ENCODE measurements at places on chromosomes 4 and X.

DNA sequence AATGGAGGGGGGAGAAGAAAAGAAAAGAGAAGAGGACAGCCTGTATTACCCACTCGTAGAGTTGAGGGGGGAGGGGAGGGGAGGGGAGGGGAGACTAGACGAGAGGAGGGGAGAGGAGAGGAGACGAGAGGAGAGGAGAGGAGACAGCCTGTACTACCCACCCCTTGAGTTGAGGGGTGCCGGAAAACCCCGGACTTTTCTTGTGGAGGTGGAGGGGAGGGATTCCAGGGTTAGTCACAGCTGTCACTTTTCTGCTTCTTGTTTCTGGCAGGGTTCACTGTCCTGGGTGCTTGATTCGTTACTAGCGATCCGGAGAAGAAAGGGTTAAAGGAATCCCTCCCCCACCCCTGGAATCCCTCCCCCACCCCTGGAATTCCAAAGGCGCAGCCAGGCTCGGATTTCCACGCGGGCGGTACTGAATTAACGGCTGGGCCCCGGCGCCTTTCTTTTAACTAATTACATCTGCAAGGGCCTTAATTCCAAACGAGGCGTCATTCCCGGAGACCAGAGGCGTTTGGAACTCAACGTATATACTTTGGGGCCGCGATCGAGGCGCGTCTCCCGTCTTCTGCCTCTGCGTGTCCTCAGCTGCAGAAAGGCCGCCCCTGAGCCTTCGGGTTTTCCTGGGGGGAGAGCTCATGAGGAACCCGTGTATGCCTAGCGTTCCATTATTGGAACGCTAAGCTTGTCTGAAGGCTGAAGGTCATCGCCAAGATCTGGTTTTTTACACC, 20.1 kb upstream of the CSF2RA start:
- peak; percentile 55 for DNase-seq

DNA sequence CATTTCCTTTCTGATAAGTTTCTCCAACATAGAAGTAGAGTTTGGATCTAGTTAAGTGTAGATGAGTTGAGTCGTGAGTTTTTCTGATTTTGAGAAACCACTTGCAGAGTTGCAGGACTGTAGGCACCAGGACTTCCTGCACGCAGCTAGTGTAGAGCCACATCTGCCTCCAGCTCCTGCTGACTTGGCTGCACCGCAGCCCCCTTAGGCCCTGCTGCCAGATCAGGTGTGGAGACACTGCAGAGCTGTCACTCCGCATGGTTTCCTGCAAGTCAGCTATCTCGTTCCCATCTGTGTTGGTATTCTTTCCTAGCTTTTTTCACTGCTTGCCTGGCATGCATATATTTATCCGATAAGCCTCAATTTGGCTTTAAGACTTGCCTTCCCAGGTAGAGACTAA, 48.9 kb downstream of the PCDH7 start:
- DNase-seq: no peak

DNA sequence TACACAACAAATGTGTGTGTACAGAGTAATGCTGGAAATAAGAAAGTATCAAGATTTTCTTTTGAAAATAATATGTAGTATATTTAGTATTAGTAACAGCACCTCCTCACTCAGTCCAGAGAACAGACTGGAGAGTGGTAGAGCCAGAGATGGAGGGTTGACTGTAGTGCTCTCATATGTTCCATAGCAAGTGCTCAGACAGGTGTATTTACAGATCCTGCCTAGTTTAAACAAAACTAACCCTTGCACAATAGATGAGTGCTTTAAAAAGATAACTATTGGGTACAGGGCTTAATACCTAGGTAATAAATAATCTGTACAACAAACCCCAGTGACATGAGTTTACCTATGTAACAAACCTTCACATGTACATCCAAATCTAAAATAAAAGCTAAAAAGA, 381.0 kb upstream of the EMCN start:
- no peak for DNase-seq

DNA sequence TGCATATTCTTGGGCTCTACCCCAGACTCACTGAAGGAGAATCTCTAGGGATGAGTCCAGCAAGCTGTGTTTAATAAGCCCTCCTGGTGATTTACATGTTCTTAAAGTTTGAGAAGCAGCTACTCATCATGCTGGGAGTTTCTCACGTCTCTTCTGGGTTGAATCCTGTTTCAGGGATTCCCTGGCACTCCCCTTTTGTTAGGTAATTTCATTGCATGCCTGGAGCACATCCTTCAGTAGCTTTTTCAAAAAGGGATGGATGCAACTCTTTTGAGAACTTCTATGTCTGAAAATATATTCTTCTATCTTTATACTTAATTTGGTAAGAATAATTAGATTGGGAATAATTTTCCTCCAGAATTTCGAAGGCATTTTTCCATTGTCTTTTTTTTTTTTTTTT, 4.4 kb downstream of the EVC start:
- no peak for DNase-seq

GRCh38 chrX:153460826-153461225, 9.6 kb downstream of the HAUS7 start:
- DNase-seq: peak; percentile 26

GRCh38 chr4:110268790-110269189, 70.4 kb upstream of the ELOVL6 start:
- DNase-seq: no peak

- no peak for DNase-seq
These were observed 249.3 kb upstream of the PRKX start for GRCh38 chrX:3962511-3963311.

- no peak for DNase-seq
These were observed 4.9 kb upstream of the HAUS7 start for GRCh38 chrX:153475271-153475670.

GRCh38 chr4:1177274-1178141, 5.1 kb upstream of the SPON2 start:
- DNase-seq: no peak

DNA sequence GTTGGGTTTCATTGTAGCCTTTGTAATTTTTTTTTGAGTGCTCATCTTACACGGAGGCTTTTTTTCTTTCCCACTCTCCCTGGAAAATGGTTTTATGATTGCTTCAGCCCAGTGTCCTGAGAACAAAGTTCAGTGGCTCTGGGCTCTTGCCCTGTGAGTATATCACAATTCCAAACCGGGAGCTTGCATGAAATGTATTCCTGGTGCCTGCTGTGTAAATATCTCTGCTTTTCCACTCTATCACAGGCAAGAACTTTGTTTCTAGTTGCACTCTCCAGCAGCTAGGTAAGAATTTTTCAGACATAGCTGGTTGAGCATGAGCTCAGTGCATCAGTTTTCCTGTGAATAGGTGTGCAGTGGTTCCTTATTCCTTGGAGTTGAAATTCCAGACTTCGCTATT, 60.8 kb downstream of the SUPT20HL2 start:
- DNase-seq: no peak

GRCh38 chr4:79869597-79870237, 203.3 kb downstream of the ANTXR2 start:
- DNase-seq: no peak

GRCh38 chr4:148052448-148052847, 320.6 kb downstream of the ARHGAP10 start:
- DNase-seq: no peak

DNA sequence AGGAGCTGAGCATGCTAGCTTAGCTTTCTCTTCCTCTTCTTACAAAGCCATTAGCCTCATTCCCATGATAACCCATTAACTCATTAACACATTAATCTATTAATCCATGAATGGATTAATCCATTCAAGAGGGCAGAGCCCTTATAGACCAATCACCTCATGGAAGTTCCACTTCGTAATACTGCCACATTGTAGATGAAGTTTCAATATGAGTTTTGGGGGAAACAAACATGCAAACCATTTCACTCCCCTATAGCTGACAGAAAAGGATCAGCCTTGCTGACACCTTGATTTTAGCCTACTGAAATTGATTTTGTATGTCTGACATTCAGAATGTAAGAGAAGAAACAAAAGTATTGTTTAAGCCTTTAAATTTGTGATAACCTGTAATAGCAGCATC, 251.8 kb upstream of the GALNTL6 start:
- DNase-seq: no peak

DNA sequence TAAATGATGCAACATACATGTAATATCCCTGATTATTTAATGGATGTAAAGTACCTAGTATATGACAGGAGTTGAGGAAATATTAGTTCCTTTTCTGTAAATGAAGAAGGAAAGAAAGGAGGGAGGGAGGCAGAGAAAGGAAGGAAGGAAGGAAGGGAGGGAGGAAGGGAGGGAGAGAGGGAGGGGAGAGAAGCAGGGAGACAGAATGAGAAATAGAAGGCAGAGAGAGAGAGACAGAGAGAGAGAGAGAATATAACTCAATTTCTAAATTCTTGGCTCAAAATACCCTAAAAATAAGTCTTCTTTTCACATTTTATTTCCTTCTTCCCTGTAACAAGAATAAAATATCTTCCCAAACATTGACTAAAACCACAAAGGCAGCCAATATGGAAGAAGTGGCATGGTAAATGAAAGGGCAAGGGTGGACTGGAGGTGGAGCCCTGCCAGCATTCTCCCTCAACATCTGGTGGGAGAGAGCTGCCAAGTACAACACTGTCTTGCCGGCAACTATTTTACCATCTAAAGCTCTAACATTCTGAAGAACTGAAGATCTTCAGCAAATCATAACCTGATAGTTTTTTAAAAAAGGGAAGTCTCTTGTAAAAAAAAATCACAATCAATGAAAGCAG, 245.1 kb downstream of the PPP3CA start:
- DNase-seq: no peak

- DNase-seq: no peak
These were observed 216.6 kb upstream of the INTU start for GRCh38 chr4:127416115-127416514.

DNA sequence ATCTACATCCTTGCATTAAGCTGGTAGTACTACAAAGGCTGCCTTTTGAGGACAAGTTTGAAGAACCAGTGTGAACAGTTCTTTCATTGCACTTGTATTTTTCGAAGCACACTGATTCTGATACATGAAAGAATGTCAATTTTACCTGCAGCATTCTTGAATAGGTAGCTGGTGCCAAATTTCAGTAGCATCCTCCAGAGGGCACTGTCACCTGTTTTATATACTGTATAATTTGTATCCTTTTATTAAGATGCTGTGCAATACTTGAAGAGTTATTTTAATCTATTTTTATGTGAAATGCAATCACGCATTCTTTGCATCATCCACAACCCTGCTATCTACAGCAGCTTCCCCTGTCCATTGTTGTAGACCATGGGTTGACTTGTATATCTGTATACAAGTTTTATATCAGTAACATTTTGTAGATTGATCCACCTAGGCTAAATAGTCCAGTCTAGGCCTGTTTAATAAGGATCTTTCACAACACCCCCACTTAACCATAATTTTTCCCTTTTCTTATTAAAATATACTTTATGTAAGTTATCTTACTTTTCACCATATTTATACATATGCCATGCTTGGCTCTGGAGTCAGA, 325.7 kb downstream of the PCDH7 start:
- no peak for DNase-seq

GRCh38 chrX:5829469-5829868, 399.2 kb downstream of the NLGN4X start:
- no peak for DNase-seq

DNA sequence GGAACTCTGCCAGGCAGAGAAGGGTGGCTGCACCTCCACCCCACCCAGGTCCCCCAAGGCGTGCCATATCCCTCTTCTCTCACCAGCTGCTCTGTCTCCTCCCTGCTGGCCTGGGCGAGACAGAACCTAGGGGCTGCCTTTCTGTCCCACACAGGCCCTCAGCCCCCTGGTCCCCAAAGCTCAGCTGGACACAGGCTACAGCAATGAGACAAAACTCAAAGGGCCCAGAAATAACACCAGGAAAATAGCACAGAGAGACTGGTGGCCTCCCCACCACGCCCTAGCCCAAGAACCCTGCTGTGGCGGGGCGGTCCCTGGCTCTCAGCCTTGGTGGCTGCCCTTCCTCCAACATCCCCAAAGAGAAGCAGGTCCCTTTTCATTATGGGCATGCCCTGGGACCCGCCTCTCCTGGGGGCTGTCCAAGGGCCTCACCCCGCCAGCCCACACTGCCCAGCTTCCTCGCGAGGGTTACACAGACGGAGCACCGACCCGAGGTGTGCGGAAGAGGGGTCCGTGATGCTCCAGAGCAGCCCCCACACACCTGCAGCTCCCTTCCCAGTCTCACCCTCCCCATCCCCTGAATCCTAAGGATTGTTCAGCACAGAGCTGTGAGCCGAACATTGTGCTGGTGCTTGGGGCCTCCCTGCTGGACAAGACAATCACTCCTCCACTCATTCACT, 67.7 kb upstream of the HMX1 start:
- DNase-seq: no peak

DNA sequence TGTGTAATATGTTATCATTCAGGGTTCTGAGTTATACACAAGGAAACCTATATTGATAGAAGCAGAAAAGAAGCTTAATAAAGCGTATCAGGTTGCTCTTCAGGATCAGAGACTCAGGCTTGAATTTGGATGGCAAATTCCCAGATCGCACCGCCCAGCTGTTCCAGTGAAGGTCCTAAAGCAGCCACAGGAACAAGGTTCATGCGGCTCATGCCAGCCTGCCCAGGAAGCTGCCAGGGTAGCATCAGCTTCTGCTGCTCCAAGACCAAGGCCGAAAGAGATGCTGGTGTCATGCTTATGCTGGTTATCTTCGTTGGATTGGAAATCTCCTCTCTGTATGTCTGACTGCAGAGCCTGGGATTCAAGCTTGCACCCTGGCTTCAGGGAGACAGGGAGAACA, 127.7 kb downstream of the MANBA start:
- DNase-seq: no peak

GRCh38 chr4:147740176-147740575, 8.3 kb downstream of the ARHGAP10 start:
- no peak for DNase-seq

DNA sequence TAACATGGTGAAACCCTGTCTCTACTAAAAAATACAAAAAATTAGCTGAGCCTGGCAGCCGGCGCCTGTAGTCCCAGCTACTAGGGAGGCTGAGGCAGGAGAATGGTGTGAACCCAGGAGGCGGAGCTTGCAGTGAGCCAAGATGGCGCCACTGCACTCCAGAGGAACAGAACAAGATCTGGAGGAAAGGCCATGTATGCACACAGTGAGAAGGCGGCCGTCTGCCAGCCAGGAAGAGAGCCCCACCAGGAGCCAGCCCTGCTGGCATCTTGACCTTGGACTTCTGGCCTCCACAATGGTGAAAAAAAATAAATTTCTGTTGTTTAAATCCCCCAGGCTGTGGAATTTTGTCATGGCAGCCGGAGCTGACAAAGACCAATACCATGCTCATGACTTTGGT, 28.2 kb upstream of the MSX1 start:
- DNase-seq: no peak

GRCh38 chr4:184575306-184575705, 73.9 kb downstream of the CASP3 start:
- DNase-seq: no peak

DNA sequence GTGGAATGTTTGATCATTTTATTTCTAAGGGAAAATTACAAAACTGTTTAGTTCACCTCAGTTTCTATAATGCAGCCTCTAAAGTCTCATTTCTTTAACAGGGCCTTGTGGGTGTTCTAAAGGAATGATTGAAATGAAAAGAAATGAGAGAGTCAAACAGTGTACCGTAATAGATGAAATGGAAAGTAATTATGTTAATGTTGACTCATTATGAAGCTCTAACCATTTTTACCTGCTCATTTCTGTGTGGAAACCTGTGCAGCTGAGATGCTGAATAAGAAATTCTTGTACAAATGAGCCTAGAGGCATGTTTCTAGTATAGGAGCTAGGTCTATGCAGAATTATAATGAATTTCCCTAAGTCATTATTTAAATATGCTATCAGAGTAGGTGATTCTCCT, 45.2 kb upstream of the RPA4 start:
- no peak for DNase-seq

Measured in stimulated activated CD4-positive, alpha-beta T cell treated with anti-CD3 and anti-CD28 coated beads, Interleukin-4, amount 100 ng/mL, for 4 hours (primary cell).